Right atrium auricular region (tissue), 2 donors: ENCODE measurements at places on chromosomes 11 and 22. TPM values are rescaled to one million over a fixed set of nuclear protein-coding genes. Genes with fewer than 3 reads are reported as not detected.

- DNase-seq, result peak; percentile 82
Measured at GRCh38 chr11:3840870-3841425, at the start of gene RHOG. TSS of gene RHOG (minus strand) at chr11:3840959. CDS start at chr11:3828138, 12,821 bp downstream.

- DNase-seq, result no peak
Measured at GRCh38 chr11:73059915-73060314, 82.2 kb downstream of the FCHSD2 start.

Gene FLRT1
- total RNA-seq, result 0.67 TPM

DNA sequence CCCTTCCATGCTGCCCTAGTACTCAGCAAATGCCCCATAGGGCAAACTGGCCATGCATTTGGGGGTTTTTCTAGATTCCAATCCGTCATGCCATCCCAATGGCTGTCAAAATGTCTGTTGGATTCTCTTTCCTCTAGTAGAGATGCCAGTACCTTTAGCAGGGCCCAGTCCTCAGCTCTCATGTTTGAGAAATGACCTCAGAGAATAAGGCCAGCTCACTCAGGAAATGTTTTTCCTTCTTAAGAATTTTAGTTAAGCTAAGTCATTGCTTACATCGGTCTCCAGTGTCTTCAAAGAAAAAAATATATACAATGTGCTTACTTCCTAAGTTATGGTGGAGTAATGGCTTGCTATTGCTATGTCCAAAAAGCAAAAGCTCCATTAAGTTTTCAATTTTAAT, 14.1 kb upstream of the ALKBH3 start:
- no peak for DNase-seq

- DNase-seq, result no peak
Measured at GRCh38 chr11:6544921-6545850, 48.1 kb downstream of the DNHD1 start.

DNA sequence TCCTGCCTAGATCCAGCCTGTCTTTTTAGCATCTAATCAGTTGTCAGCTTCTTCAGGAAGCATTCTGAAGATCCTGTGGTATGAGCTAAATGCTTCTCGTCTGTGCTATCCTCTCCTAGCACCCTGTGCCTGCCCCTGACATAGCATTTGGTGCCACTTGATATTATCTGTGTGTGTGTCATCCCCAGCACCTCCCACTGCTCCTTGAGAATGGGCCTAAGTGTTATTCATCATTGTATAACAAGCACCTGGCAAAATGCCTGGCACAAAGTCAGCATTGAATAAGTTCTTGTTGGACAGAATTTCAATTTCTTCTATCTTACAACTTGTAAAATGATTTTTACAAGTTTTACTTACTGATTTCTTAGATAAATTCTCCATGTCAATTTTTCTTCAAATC, 28.1 kb upstream of the OLFML1 start:
- no peak for DNase-seq

Gene ABCC8
- total RNA-seq, result 3.0 TPM

Gene APOBEC3B
- 0.90 TPM for total RNA-seq

- no peak for DNase-seq
Measured at GRCh38 chr22:45504373-45505341, 2.0 kb downstream of the FBLN1 start.

Gene KCNK4
- not detected for total RNA-seq

GRCh38 chr22:29351042-29351441, 35.5 kb upstream of the RASL10A start:
- DNase-seq, result no peak

Gene NAALAD2
- 0.83 TPM for total RNA-seq

Gene YPEL4
- 0.63 TPM for total RNA-seq

Gene DSCAML1
- 0.67 TPM for total RNA-seq

- DNase-seq, result peak; percentile 70
Measured at GRCh38 chr11:57515332-57516060, at the start of gene SLC43A1. TSS of gene SLC43A1 (minus strand) at chr11:57515702. CDS start at chr11:57514111, 1,591 bp downstream.

Gene CLDN5
- total RNA-seq, result 44.3 TPM

GRCh38 chr11:73531386-73531785, 66.5 kb downstream of the FAM168A start:
- DNase-seq, result no peak

Gene SEC14L6
- 1.1 TPM for total RNA-seq

DNA sequence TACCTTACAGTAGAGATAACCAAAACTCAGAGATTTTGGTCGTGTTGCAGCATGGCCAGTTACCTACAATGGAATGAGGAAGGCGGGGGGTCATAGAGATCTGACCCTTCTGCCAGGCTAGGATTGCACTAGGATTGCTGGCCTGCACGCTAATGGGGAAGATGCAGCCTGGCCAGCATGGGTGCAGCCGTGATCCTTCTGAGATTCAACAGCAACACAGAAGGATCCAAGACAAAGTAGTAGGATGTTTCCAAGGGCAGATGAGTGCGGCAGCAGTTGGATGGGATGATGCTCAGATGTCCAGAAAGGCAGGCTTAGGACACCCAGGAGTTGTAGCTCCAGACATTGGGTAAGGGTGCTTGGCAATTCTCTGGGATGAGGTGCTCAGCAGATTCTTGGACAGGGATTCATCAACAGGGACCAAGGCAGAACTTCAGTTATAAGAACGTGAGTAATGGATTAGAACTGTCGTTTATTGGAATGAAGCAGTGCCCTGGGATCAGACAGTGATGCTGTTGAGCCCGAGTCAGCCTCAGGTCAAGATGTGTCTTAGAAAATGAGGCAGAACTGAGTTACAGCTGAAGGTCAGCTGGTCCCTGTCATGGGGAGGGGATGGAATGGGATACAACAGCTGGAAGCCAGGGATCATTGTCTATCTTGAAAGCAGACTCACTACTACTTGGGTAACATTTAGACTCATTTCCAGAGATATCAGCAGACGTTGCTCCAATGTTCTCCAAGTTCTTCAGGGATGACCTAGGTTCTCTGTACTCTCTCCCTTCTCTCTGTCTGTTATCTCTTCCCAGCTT, 71.0 kb downstream of the PARVA start:
- DNase-seq, result no peak

DNA sequence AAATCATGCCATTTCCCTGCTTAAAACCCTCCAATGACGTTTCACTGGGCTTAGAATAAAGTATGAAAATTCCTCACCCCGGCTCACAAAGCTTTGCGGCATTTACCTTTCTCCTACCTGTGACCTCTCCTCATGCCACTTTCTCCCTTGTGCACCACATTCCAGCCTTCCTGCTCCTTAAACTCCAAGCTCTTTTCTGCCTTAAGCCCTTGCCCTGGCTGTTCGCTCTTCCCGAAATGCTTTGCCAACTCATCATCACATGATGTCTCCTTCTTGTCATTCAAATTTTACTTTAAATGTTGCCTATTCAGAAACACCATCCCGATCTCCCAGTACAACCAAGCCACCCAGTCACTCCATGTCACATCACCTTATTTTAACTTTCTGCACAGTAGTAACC, 2.0 kb downstream of the PLEKHA7 start:
- DNase-seq, result no peak

DNA sequence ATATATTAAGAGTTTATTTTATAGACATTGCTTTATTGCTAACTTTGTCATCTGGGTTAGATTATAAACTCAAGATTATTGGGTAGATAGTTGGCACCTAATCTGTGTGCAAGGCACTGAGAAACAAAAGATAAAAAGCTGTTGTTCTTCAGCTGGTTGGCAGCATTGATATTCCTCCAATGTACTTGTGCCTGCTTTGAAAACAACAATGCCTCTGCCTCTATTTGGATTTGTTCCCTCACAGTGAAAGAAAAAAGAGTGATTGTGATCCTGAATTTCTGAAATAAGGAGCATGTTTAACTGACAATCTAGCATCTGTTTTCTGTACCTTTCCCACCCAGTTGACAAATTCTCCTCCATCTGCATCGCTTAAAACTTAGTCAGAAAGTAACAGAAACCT, 98.3 kb downstream of the TYR start:
- DNase-seq, result no peak

GRCh38 chr22:19222242-19223005, 43.9 kb upstream of the SLC25A1 start:
- no peak for DNase-seq

Gene MMP11
- total RNA-seq, result 12.3 TPM

DNA sequence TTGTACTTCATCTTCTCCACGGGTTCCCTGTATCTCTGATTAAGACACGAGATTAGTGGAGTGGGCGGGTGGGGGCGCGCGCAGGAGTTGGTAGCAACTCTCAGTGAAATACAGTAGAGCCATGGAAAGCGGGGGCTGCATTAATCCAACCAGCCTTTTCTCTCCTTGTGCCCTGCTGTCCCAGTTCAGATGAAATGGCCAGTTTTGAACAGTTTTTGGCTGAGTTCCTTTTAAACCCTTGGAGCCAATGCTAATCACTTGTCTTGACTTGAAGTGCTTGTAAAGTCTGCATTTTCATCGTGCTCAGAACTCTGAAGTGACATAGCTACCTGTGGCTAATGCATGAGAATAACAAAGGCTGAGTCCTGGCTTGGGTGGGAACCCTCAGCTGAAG, 734 bp upstream of the TMEM123 start:
- no peak for DNase-seq

GRCh38 chr11:43697679-43698078, 17.1 kb downstream of the HSD17B12 start:
- no peak for DNase-seq

DNA sequence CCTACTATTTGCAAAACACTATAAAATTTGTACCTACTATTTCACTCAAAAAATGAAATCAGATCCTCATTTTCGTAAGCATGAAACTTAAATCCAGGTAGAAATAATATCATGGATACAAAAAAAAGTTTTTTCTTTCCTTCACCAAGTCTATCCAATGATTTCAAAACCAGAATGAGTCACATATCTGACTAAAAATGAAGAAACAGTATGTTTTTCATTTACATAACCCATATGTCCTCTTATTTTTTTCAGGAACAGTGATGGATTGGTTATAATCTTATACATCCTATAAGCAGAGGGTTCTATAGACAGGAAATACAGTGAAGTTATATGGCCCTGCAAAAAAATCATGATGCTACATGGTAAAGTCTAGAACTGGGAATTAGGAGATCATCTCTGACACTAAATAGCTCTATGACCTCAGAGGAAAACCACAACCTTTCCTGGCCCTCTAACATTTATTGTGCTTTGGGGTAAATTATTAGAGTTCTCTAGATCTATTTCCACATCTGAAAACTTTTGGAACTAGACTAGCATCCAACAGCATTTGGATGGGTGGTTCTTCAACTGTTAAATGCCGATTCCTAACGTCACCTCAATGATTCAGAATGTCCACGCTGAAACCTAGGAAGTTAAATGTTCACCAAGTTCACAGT, 10.9 kb downstream of the MTMR2 start:
- no peak for DNase-seq

GRCh38 chr22:39956932-39957664, 3.1 kb upstream of the TMA7B start:
- no peak for DNase-seq

GRCh38 chr11:102513869-102514268, 16.7 kb downstream of the MMP7 start:
- DNase-seq, result no peak

DNA sequence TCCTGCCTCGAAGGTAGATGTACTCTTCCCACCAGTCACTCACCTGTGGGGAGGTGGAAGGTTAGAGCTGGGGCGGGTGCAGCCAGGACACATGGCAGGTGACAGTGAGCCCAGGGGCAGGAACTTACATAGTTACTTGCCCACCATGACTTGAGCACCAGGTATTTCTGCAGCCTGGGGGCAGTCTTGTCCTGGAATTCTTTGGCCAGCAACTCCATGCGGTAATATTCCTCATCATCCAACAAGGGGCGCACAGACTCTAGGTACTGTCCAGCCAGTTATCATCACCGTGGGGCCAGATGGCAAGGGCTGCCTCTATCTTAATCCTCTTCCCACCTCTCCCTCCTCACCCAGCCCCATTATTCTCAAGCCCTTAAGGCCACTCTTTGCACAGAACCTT, 2.2 kb downstream of the CPT1B start:
- no peak for DNase-seq

Gene C11orf91
- total RNA-seq, result not detected

DNA sequence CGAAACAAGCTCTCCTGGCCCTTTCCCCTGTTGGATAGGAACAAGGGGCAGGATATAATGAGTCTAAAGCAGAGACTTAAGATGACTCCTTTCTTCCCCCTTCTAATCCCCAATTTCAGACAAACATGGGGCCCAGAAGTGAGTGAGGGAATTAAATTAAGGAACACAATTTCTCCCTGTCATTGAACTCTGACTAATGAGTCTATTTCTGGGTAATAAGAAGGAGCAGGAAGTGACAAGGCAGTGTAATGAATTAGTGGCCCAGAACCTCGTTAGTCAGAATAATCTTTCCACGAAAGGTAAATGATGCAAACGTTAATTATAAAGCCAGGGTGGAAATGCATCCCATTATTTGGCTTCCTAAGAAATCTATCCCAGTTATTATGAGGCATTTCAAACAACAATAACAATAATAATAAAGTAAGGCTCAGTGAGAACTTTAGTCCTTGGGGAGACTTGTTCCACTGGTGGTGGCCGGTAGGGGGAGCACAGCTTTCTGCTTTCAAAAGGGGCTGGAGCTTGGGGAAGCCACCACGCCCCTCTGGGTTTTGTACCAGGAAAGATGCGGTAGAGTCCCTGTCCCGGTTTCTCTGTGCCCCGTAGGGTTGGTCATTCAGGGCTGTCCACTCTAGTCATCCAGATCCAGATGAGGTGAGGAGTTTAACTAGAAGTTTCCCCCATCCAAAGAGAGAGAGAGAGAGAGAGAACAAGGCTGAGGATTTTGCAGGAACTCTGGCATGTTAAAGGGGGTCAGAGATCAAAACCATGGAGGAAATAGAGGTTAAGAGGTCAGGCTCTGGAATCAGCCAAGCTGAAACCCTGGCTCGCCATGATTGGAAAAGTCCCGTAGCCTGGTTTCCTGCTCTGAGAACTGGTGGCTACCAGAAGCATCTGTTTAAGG, 298.3 kb downstream of the NTM start:
- no peak for DNase-seq

Gene THY1
- 2.0 TPM for total RNA-seq

DNA sequence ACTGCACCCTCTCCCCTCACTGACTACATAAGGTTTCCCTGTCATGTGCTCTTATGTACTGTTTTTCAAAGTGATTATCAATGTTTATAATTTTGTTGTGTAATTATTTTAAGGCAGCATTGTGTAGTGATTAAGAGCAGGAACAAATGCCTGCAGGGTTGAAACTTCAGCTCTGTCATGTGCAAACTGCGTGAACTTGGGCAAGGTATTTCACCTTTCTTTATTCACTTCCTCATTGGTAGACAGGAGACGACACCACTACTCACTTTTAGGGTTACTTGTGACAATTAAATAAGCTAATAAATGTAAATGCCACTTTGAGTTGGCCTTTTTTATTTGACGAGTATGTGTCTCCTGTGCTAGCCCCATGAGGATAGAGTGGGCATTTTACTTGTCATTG, 86.5 kb upstream of the E2F8 start:
- no peak for DNase-seq

Gene TMPRSS4
- total RNA-seq, result not detected

- no peak for DNase-seq
Measured at GRCh38 chr22:39928536-39929520, 27.9 kb downstream of the GRAP2 start.

- no peak for DNase-seq
Measured at GRCh38 chr11:33542921-33543320, 157.7 kb downstream of the C11orf91 start.

DNA sequence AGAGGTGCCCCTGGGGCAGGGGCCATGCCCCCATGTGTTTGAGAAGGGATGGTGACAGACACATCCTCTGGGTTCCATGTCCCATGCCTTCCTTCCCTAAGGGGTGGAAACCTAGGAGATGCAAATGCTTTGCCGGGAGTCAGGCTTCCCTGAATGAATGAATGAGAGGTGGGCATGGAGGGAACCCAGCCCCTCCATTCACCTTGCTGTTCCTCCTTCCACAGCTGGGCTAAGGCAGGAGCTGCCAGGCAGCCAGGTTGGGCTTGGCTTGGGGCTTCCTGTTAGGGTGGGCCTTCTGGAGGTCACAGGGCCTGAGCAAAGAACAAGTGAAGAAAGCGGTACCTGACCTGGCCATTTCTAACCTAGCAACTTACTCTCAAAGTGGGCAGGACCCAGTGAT, 926 bp downstream of the POU2F3 start:
- no peak for DNase-seq
